Large intestine (tissue), 12 donors: ENCODE measurements at places on chromosomes 2 and 18.

DNA sequence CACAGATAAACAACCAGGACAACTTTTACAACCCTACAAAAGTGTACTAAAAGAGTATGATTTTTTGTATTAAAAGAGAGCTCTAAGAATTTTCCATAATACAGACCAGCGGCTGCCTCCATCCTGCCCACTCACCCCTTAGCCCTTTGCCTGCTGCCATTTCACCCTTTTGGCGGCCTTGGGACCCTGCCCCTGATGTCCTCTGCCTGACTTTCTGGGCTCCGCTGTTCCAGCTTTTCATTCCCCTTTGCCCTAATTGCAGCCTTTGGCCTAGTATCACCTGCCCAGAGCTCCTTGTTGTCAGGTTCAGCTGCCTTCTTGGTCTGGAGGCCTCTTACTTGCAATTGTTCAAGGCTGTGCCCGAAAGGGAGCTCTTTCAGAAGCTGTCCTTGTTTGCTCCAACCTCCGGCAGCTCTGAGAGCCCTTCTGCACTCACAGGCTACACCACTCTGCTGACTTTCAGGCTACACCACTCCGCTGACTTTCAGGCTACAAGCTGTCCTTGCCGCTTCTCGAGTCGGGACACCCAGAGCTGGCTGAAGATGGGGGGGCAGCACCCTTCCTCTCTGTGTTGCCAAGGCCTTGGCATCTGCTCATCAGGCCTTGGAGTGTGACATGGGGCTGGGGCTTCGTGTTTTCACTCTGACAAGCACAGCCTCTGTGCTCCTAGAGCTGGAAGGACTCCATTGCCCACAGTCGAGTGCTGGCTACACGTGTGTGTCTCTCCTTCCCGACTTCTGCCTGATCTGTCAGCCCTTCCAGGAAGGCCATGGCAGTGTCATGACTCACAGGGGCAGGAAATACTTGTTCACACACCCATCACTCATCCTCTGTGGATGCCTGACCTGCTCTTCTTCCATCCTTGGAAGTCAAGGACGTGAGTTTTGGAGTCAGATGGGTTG is 43.1 kb upstream of the HDAC4 start:
- no peak for DNase-seq

GRCh38 chr2:148887350-148888002 is 12.4 kb downstream of the KIF5C start:
- no peak for DNase-seq

DNA sequence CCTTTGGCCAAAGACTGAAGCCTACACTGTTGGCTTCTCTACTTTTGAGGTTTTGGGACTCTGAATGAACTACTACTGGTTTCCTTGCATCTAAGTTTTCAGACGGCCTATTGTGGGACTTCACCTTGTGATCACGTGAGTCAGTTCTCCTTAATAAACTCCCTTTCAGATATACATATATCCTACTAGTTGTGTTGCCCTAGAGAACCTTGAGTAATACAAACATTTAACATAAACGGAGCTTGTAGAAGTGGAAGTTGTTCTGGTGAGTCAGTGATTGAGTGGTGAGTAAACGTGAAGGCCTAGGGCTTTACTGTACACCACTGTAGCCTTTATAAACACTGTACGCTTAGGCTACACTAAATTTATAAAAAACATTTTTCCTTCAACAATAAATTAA is 107.2 kb upstream of the CDH2 start:
- DNase-seq, result no peak

DNA sequence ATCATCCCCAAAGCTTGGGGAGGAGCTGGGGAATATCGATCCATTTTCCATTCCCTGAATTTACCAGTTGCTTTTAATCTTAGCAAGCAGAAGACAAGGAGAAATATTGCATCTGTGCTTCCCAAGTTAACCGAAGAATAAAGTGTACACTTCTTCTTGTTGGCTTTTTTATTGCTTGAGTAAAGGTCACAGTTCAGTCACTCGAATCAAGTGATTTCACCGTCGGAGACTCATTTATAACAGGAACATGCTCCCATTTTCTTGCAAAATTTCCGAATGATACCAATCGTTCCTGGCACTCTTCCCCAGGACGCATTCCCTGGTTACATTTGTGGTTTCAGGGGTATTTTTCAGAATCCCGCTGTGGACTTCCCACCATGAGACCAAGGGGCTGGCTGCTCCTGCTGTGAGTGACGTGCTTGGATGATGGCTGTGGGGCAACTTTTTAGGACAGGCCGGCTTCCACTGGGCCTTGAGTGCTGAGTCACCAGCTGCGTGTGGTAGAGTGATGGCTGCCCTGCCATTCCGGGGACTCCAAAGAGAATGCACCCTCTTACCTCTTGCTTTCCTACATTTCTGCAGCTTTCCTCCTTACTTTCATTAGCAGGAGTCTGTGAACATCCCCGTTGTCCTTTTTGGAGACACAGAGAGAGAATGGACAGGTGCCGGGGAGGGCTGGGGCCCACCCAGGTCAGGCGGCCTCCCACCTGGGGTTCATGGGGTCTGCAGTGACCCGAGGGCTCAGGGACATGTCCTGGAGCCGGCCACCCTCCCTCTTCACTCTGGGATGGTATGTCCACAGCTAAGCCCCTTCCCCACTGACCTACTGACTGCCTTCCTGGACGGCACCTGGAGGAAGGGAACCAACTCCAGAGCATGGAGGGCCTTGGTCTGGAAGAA is 60.7 kb upstream of the HDAC4 start:
- peak; percentile 67 for DNase-seq

DNA sequence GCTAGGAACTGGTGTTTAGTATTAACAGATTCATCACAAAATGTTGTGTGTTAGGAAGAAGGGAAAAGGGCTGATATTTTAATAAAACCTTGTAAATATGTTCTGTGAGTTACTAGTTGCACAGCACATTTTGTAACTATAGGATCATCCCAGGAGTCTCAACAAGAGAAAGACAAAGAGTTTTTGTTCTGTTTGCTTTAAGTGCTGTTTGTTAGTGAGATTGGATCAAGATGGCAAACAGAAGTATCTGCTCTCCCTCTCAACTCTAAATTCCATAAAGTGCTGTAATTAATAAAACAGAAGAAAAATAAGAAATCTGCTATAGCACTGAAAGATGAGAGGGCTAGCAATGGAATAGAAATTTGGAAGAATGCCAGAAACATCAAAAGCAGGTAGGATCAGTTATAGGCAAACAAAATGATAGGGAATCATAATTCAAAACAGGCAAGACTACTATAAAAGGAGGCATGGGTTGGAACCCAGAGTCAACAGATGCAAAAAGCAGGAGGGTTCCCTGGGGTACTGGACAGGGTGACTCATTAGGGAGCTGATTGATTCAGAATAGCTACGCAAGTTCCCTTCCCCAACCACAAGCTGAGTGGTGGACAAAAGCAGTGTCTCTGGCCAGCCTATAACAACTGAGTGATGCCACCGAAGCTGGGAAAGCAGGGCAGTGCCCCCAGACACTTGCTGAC is 75.8 kb downstream of the DYNC1I2 start:
- DNase-seq, result no peak

DNA sequence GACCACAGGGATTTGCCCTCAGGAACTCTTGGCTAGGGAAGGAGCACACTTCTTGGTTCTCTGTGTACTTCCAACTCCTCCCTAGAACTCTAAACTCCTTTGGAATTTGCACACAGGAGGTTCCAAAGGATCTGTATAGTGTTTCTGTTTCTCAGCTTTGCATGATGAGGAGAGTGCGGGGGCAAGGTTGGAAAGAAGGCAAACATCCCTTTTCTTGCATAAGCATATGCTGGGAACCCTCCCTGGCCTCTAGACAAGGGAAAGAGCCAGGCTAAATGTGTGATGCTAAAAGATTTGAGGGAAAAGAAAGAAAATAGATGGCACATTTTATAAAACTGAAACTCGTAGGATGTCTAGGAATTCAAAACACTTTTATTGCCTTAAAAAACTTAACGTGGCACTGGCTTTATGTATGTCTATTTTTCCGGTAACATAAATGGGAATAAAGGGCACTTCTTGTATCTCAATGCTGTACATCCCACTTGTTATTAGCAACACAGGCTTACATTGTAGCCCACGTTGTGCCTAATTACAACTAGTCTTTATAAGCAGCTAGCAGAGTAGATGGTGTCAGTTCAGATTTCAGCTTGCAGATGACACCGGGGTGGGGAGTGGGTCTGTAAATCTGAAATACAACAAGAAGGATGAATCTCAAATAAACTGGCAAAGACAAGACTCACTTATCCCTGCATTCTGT is 165.8 kb downstream of the GPD2 start:
- DNase-seq, result no peak

- DNase-seq, result no peak
Measured at GRCh38 chr2:191128172-191128910, 22.5 kb downstream of the STAT4 start.

DNA sequence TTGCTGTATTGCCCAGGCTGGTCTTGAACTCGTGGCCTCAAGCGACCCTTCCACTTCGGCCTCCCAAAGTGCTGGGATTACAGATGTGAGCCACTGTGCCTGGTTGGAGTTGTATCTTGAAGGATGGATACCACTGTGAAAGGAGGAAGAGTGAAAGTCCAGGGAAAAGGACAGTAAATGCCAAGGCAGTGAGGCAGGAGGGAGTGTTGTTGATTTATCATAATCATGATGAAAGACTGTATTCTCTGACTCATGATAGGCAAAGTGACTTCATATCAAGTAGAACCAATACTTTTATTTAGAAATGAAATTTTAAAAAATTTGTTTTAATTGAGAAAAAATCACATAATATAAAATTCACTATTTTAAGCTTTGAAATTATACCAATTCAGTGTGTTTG is 162.3 kb downstream of the ARHGAP28 start:
- DNase-seq, result no peak

- DNase-seq, result no peak
Measured at GRCh38 chr18:54555996-54556395, 35.0 kb upstream of the DYNAP start.

DNA sequence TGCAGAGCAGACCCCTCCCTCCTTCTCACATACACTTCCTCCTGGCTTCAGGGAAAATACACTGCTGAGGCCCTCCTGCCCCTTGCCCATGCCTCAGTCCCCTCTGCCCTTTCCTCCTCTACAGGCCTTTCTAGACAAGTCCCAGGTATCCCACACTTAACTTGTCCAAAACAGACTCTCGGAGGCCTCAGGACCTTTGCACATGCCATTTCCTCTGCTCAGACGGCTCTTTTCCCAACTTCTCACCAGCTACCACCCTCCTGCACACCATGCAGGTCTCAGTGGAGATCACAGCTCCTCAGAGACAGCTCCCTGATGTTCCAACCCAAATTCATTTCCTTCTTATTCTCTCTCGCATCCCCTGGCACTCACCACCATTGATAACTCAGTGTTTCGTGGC is 11.7 kb downstream of the TBC1D8 start:
- DNase-seq, result no peak

- no peak for DNase-seq
Measured at GRCh38 chr2:26590980-26591618, 50.1 kb downstream of the CIB4 start.

DNA sequence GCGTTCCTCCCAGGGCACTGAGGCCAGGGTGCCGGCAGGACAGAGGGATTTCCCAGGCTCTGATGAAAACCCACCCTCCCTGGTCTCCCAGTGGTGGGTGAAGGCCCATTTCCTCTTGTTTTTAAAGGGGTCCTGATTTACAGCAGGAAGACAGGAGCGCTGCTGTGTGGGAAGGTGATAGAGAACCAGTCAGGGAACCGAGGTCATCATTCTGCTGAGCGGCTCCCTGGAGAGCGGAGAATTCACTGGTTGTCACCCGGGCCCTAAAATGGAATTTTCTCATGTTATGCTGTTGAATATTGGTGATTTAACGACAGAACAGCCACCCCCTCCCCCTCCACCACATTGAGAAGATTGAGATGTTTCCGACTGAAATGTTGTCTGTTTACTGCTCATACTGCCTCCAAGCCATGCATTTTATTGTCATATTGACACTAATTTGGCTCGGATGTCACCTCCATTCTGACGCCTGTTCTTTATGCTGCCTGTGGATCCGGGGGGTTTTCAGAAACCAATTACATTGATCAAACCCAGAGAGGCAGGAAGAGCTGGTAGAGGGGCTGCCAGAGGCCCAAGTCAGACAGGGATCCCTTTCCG is 225.2 kb downstream of the GLI2 start:
- DNase-seq, result no peak

GRCh38 chr18:31498574-31499524 is 872 bp downstream of the DSG2 start:
- DNase-seq, result no peak

DNA sequence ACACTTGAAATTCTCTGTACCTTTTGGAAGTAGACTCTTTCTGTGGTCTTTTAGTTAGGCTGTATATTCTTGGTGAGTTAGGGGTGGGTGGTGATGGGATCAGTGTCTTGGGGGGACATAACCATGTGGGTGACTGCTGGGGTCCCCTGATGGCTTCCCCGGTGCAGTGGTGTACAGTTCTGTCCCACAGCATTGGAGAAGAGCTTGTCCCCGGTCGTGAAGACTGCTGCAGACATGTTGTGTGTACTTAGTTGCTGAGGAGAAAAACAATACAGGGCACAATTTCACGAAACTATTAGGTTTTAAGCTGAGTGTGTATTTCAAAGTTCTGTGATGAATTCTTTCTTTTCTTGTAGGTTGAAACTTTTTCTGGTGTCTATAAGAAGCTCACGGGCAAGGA is 5.4 kb downstream of the RPS7 start:
- DNase-seq, result no peak

DNA sequence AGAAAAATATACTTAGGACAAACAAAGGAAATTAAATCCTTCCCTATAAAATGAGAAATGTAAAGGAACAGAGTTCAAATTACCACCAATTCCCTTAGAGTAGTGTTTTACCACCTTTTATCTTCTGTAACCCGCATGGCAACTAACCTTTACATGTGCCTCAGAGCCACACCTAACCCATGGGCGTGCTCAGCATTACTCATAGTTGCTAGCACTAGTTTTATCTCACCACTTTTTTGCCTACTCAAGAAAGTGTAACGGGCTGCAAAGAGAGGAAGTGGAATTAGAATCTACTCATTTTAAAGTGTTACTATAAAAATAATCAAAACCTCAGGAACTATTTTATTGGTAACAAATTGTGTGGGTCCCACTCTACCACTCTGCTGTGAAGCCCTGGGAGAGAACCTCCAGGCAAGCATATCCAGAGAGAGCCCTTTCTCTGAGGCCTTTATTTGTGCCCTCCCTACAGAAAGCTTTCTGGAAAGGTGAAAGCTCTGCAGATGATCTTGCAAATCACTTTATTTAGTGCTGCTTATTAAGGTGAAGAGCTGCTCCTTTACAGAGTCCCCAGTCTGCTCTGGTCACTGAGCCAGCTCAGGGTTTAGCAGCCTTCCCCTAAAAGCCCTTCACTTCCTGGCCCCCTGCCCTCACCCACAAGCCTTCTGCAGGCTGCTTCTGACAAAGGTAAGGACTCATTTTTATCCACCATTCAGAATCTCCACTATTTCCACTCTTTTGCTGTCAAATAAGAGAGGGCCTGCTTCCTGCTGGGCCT is 98.8 kb downstream of the TRABD2A start:
- DNase-seq, result peak; percentile 82

GRCh38 chr2:240922245-240922981 is 16.3 kb downstream of the CROCC2 start:
- DNase-seq, result no peak

- DNase-seq, result no peak
Measured at GRCh38 chr2:168155680-168156079, 91.7 kb downstream of the STK39 start.

GRCh38 chr18:7576685-7577084 is 9.6 kb downstream of the PTPRM start:
- no peak for DNase-seq

GRCh38 chr18:46705521-46705920 is 48.5 kb upstream of the LOXHD1 start:
- DNase-seq, result no peak

GRCh38 chr2:242030226-242030575 is 160.7 kb downstream of the RTP5 start:
- no peak for DNase-seq

- no peak for DNase-seq
Measured at GRCh38 chr18:5447442-5447841, 96.4 kb downstream of the EPB41L3 start.
